ENCODE measurements at places on chromosomes 11 and 22. TPM values are rescaled to one million over a fixed set of nuclear protein-coding genes. Genes with fewer than 3 reads are reported as not detected.
A peak's percentile ranks its signal among the peaks of the same experiment; 100 is the strongest.

GRCh38 chr11:6298605-6299004 is 21.7 kb downstream of the CAVIN3 start:
- DNase-seq = peak; percentile 76

GRCh38 chr11:44711787-44712608 is 14.8 kb upstream of the TSPAN18 start:
- no peak for DNase-seq

GRCh38 chr11:62611705-62612365 is 740 bp downstream of the EML3 start:
- peak; percentile 81 for DNase-seq

Gene MEI1
- total RNA-seq = 2.0 TPM
